ENCODE measurements at places on chromosomes 5 and 9.

DNA sequence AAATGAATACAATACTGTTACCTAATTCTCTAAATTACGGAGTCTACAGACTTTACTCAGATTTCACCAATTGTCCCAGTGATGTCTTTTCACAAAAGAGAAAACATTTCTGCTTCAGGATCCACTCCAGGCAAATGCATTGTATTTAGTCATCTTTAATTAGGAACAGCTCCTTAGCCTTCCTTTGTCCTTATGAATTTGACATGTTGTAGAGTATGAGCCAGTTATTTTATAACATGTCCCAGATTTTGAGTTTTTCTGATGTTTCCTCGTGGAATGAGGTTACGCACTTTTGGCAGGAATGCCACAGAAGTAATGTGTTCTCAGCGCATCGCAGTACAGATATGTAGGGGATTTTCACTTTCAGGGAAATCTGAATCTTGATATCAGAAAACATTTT is 10.5 kb downstream of the HABP4 start:
- no peak for DNase-seq

DNA sequence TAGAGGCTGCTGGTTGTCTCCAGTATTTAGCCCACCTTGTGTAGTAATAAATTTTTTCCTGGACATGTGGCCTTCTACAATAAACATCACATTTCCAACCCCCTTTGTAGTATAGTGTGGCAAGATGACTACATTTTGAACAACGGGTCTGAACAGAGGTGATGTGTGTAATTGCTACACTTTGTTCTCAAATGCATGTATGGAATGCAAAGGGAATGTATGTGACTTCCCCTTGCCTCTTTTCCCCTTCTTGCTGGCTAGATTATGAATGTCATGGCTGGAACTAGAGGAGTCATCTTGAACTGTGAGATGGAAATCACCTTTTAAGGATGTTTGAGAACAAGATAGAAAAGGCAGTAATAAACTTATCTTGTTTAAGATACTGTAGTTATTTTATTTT is 54.5 kb downstream of the PRR16 start:
- DNase-seq: no peak

- DNase-seq: no peak
Measured at GRCh38 chr9:86945728-86946200, 1.5 kb downstream of the GAS1 start.

DNA sequence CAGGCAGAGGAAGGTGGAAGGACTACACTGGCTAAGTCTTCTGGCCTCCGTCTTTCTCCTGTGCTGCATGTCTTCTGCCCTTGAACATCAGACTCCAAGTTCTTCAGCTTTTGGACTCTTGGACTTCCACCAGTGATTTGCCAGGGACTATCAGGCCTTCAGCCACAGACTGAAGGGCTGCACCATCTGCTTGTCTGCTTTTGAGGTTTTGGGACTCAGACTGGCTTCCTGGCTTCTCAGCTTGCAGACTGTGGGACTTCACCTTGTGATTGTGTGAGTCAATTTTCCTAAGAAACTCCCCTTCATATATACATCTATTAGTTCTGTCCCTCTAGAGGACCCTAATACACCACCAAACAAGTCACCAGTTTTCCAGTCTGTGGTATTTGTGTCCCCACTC is 9.7 kb upstream of the ANKDD1B start:
- no peak for DNase-seq

- DNase-seq: no peak
Measured at GRCh38 chr5:27491047-27491446, 452.7 kb upstream of the CDH9 start.

DNA sequence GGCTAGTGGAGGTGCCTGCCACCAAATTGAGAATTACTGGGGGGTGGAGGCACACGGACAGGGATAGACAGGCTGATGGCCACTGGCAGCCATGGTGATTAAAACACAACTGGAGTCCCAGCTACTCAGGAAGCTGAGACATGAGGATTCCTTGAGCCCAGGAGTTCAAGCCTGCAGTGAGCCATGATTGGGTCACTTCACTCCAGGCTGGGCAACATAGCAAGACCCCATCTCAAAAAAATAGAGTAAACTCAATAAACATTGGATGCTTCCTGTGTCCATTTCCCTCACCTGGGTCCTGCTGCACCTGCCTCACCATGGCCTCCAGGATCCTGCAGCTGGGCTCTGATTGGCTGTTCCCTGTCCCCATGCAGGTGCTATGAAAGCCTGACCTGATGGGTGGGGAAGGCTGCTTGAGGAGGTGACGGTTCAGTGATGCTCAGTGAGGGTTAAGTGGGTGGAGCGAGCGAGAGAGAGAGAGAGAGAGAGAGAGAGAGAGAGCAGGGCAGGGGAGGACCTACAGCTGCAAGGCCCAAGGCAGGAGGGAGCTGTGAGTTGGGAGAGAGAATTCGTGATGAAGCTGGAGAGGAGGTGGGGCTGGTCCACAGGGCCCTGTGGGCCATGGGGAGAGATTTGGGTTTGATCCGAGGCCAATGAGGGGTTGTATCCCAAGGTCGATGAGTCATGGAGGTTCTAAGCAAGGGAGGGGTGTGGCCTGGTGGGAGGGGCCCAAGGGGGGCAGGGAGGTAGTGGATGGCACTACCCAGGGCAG is 36.7 kb upstream of the FUBP3 start:
- DNase-seq: no peak

DNA sequence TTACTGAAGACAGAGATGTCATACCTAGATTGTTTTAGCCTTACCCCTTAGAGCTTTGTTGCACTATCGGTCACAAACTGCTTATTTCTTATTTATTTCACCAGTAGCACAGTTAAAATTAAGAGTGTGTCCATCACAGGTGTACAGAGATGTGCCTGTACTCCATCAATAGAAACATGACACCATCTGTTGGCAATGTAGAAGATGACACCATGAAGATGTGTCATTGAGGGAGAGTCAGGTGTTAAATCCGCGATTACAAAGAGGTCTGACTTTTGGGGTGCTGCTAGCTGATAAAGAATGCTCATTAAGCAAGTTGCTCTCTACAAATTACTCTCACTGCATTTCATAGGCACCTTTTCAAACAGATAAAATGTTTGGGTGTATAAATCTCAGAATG is 164.4 kb downstream of the SMARCA2 start:
- DNase-seq: no peak

DNA sequence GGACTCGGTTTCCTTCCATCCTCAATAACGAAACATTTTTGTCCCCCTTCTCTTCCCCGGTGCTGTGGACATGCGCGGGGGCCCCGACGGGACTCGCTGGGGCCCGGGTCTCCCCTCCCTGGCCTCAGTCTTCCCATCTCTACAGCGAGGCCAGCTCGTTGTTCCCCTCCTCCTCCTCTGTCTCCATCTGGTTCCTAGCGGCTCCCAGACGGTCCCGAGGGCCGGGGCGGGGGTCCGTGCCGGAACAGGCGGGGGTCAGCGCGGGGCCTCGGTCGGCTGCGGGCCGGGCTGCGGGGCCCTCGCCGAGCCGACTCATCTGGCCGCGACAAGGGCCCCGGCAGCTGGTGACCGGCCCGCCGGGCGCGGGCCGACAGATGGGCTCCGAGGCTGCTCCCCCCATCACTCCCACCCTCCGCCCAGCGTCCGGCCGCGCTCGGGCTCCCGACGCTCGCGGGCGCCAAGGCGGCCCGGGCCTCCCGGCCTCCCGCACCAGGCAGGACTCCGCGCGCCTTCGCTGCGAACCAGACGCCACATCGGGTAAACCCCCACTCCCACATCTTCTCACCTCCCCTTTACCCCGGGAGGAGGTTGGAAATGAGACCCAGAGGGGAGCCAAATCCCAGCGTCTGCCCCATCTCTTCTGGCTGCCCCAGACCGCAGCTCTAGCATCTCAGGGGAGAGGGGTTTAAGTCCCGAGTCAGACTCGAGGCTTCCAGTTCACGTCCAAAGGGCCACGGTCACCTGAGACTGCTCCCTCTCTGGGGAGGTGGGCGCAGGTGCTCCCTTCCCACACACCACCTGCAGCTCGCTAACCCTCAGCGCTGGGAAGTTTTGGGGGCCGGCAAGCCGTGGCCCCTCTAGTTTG is 8.1 kb downstream of the BARHL1 start:
- no peak for DNase-seq

GRCh38 chr5:167406513-167406912 is 884.9 kb upstream of the WWC1 start:
- DNase-seq: no peak

DNA sequence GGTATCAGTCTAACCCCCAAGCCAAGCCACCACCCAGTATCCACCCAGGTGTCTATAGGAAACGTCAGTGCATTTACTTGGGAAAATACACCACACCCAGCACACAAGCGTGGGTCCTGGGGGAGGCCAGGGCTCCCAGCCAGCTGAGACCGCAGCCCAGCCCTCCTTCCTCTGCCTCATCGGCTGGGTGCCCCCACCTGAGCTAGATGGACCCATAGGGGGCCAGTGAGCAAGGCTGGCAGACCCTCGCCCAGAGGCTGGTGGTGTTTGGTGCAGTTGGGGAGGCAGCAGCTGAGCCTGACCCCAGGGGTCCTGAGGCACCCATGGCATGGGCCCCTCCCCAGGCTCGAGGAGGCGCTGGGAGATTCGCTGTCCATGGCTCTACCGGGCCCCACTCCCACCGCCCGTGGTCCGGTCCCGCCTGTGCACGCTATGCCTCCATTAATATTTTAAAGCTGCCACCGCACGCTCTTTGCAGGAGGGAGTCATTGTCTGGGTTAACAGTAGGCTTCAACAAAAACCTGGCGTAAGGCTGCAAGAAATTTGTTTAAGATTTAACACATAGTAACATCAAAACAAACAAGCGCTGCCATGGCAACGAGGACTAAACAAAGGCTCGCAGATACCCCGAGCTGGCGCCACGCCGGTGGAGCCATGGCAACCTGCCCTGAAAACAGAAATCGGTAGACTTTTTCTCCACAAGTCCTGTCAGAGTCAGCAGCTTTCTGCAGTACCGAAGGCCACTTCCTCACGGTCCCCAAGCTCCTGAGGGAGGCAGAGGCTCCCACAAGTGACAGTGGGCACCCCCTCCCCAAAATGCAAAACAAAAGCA is 20.6 kb downstream of the TPPP start:
- peak; percentile 89 for DNase-seq

DNA sequence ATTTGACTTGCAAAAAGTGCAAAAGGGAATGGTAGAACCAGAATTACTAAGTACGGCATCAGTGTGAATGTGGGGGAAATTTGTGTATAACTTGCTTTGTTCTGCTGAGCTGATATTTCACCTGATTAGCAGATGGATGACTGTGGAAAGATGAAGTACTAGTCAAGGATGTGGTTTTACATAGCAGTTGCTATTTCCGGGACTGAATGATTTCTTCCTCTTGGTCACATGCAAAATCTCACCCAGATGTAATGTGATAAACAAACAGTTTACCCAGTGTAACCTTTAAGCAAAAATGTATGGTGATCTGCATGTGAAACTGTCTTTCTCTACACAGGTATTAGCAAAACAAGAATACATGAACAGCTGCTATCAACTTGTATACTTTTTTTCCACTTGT is 46.1 kb downstream of the DCP2 start:
- DNase-seq: no peak

- DNase-seq: no peak
Measured at GRCh38 chr9:124493794-124494479, 13.3 kb downstream of the NR5A1 start.

GRCh38 chr5:160271396-160271795 is 41.0 kb downstream of the CCNJL start:
- no peak for DNase-seq

DNA sequence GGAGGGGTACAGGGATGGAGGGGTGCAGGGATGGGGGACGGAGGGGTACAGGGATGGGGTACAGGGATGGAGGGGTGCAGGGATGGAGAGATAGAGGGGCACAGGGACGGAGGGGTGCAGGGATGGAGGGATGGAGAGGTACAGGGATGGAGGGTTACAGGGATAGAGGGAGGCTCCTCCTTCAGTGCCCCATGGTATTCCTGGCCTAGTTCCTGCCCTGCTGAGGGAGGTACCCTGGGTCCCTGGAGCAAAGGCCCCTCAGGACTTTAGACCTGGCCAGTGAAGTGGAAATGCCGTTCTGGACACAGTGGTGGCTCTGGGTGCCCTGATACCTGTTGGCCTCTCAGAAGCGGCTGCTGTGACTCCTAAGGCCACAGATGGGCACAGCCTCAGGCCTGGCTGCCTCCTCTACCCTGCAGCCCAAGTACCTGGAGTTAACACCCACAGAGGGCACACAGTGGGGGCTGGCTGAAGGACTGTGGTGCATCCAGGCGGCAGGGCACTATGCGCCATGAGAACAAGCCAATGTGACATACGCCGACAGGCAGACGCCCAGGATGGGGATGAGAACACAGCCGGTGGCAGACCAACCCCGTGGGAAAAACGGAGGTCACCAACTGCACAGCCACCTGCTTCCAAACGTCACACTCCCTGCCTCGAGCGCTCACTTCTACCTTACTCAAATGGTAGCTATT is 8.4 kb downstream of the PTGES2 start:
- DNase-seq: no peak

DNA sequence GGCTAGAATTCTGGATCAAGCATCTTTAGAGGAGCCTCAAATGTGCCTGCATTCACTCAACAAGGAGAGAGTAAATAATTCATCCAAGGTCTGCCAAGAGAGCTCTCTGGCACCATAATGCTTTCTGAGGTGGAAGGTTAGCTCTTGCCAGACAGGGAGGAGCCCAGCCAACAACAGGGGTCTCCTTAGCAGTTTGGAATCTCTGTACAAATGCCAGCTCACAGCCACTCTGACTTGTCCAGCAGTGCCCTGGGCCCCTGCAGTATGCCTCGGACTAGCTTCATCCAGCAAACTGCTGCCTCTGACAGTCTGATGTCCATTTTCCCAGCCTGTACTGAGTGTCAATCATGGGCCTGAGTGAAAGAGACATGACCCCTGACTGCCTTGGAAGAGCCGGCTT is 127.2 kb upstream of the SLC44A1 start:
- no peak for DNase-seq

- DNase-seq: no peak
Measured at GRCh38 chr9:16530669-16531642, 339.5 kb downstream of the BNC2 start.

GRCh38 chr5:88872971-88873370 is 10.0 kb downstream of the MEF2C start:
- DNase-seq: no peak

DNA sequence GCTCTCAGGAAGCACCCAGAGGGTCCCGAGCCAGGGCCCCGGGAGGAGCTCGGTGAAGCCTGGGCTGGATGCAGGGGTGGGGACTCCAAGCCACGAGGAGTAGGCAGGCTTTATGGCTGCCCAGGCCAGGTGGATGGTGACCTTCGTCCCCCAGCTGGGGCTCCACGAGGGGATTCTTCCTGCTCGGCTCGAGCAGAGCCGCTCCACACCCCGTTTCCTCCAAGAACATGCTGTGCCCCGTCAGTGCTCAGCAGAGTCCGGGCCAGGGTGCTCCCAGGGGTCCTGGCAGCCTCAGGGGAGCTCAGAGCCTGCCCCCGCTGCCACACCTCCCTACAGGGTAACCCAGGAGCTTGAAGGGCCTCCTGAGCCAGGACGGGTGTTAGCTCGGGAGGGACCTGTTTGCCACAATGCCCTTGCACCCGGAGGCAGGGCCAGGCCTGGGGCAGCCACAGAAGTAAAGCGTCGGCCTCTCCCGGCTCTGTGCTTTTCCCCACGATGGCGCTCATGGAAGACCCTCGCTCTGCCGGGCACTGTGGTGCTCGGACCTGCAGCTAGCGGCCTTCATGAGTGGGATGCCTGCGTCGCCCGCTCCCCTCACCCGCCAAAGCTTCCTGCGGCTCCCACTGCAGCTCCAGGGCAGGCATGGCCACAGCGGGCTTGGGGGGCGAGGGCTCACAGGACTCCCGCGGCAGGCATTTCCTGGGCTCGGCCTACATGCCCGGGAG is 86.8 kb downstream of the KCNT1 start:
- DNase-seq: no peak

- no peak for DNase-seq
Measured at GRCh38 chr5:96668725-96669124, 6.5 kb downstream of the CAST start.
